ENCODE measurements at places on chromosomes 2 and 18. TPM values are rescaled to one million over a fixed set of nuclear protein-coding genes. Genes with fewer than 3 reads are reported as not detected.
A peak's percentile ranks its signal among the peaks of the same experiment; 100 is the strongest.

GRCh38 chr2:57864926-57865325 lies 181.7 kb upstream of the VRK2 start:
- DNase-seq = no peak

- DNase-seq = no peak
Observed at GRCh38 chr2:173436088-173436487, 81.4 kb downstream of the CDCA7 start.

DNA sequence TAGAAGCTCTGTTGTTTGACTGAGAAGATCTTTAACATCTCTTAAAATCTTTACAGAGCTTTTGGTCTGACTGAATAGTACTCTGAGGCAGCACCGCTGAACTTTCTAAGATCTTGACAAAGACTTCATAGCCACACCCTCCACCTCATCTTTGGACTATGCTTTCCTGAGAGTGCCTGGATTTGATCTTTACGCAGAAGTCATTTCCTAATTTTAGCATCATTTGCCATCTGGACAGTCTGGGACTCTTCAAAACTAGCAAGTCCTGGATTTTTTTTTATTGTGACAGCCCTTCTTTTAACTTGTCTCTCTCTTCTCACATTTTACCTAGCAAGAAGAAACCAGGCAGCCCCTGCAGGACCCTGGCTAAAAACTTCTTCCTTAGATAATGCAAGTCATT lies 188.8 kb downstream of the CTIF start:
- DNase-seq = no peak

DNA sequence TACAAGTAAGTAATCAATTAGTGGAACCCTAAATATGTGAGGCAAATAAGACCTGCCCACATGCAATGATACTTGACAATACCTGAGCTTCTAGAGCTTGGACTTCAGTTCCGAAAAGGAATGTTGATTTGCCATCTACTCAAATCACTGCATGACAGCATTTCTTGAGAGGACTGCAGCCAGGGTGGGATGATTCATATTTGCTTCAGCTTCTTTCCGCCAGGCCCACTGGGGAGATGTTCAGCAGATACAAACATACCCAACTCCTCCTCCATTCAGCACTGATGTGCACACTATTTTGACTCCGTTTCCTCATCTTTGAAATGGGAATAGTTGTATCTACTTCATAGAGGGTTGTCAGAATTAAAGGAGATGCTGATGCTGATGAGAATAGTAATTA lies 28.8 kb upstream of the TMEM177 start:
- DNase-seq = peak; percentile 29

DNA sequence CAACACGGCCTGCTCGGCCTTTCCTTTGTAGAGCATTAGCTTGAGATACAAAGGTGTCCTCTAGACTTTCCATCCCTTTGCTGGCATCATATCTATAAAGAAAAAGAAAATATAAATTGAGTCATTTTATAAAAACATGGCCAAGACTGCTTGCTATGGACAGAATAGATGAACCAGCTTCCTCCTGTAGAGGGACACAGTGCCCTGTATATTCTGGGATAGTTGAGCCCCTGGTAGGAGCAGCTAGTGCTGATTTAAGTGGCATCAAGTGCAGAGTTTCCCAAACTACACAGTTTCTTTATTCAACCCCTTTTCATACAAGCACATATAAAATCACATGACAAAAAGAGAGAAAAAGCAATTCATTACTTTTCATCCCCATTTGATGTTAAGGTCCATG lies 47.9 kb downstream of the GEMIN6 start:
- no peak for DNase-seq

GRCh38 chr2:107634172-107634571 lies 192.5 kb upstream of the RGPD4 start:
- no peak for DNase-seq

Gene CYBRD1
- 133 TPM for total RNA-seq

Gene MBP
- total RNA-seq = 24.9 TPM

Gene DCC
- total RNA-seq = 0.99 TPM

Gene ANKRD30BL
- not detected for total RNA-seq

Gene SLC9A4
- not detected for total RNA-seq

Gene CELF4
- total RNA-seq = 0.86 TPM

Gene KDSR
- 57.3 TPM for total RNA-seq

Gene FAM237A
- not detected for total RNA-seq

All from esophagus muscularis mucosa (tissue), 4 donors.